Activated B cell treated with CpG ODN at 0.5 μM for 24 hours (primary cell): ENCODE measurements at places on chromosomes 2 and 18.

DNA sequence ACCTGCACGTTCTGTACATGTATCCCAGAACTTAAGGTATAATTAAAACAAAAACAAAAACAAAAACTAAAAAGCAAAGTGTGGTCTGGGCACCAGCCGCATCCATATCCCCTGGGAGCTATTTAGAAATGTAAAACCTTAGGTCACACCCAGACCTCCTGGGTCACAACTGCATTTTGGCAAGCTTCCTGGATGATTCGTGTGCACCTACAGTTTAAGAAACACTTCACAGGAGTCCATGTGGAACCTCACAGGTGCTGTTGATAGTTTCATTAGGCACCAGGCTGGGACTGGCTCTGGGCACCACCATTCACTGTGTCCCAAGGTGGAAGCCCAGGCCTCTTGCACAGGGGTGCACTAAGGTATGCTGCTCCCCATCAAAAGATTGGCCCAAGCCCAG is 103.6 kb upstream of the BOD1L2 start:
- no peak for DNase-seq

GRCh38 chr2:212873256-212873655 is 278.2 kb downstream of the IKZF2 start:
- no peak for DNase-seq

DNA sequence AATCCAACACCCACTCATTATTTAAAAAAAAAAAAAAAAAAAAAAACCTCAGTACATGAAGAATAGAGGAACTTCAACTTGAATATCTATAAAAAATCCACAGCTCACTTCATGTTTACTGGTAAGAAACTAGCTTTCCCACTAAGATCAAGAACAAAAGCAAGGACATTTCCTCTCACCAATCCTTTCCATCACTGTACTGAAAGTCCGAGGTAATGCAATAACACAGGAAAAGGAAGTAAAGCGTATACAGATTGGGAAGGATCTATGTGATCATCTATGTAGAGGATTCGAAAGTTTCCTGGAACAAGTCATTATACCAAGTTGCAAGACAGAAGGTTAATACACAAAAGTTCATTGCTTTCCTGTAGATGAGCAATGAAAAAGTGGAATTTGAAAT is 63.2 kb downstream of the ROCK2 start:
- no peak for DNase-seq

DNA sequence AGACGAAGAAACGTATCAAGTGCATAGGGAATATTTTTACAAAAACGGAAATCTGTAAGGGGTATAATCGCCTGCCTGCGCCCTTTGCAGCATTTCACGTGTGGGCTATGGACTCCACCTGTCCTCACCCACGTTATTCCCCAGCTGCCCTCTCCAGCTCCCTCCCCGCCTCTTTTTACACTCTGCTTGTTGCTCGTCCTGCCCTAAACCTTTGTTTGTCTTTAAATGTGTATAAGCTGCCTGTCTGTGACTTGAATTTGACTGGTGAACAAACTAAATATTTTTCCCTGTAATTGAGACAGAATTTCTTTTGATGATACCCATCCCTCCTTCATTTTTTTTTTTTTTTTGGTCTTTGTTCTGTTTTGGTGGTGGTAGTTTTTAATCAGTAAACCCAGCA is 169.4 kb upstream of the SIX3 start:
- no peak for DNase-seq

GRCh38 chr2:24512404-24512803 is 21.4 kb downstream of the NCOA1 start:
- DNase-seq: no peak

- DNase-seq: no peak
Observed at GRCh38 chr2:166812166-166812891, 76.0 kb upstream of the XIRP2 start.

DNA sequence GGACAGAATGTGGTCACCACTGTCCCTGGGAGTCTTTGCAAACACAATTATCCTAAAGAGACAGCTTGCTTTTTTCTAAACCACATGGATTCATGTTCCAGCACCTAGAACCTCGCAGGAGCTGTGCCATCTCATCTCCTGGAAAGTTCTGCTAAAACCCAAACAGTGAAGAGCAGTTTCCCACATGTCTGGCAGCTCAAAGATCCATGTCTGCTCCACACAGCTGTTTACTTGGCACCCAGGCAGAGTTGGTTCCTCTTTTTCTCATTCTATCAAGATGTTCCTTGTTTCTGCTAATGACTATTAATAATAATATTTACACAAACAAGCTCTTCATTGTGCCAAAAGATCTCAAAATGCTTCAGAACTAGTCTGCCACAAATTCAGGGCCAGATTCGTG is 30.1 kb upstream of the PID1 start:
- no peak for DNase-seq
